Gastroesophageal sphincter (tissue), 4 donors: ENCODE measurements at places on chromosomes 6 and 20. TPM values are rescaled to one million over a fixed set of nuclear protein-coding genes. Genes with fewer than 3 reads are reported as not detected.

UBE2C gene
- not detected for total RNA-seq

SPATA2 gene
- 4.8 TPM for total RNA-seq

TM9SF4 gene
- total RNA-seq = 21.4 TPM

RAB44 gene
- not detected for total RNA-seq

OPRL1 gene
- 0.50 TPM for total RNA-seq

PLG gene
- total RNA-seq = not detected

TMX4 gene
- 44.7 TPM for total RNA-seq

CLPSL2 gene
- not detected for total RNA-seq

GGT7 gene
- total RNA-seq = 14.9 TPM

- no peak for ATAC-seq
Measured at GRCh38 chr6:89385156-89385667, 26.9 kb downstream of the RRAGD start.

DNA sequence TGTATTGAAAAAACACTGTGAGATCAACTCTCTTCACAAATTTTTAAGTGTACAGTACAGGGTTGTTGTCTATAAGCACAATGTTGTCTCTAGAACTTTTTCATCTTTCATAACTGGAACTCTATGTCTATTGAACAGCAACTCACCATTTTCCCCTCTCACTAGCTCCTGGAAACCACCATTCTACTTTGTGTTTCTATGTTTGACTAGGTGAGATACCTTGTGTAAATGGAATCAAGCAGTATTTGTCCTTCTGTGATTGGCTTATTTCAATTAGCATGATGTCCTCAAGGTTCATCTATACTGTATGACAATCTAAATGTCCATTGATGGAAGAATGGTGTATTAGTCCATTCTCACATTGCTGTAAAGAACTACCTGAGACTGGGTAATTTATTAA is 210.1 kb upstream of the FUT9 start:
- no peak for ATAC-seq

DNA sequence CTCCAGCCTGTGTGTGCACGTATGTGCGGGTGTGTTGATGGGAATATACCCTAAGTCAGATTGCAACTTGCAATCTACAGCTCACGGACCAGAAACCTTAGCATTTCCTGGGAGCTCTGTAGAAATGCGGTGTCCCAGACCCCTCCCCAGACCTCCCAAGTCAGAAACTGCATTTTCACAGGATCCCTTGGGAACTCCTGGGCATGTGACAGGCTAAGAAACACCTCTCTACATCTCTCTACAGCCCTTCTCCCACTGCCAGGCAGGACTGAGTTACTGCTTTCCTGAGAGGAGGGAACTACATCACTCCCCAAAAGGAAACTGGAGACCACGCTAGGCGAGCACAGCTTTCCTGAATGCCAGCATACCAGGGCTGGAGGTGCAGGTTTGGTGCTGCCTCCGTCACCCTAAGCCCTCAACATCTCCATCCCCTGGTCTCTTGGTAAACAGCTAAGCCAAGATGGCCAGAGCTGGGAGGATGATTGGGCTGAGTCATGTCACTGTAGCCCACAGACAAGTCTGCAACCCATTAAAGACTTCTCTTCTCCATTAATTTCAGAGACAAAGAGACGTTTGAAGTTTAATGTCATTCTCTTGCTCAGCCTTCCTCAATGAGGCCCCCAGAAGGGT is 194.4 kb downstream of the BMP7 start:
- no peak for ATAC-seq

DNA sequence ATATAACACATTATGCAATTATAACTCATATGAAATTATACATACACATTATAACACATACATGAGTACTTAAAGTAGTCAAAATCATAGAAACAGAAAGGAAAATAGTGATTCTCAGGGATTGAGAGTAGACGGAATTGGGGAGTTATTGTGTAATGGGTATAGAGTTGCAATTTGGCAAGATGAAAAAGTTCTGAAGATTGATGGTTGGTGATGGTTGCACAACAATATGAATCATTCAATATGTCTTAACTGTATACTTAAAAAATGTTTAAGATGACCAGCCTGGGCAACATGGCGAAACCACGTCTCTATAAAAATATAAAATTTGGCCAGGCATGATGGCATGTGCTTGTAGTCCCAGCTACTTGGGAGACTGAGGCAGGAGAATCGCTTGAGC is 372.7 kb downstream of the CDKAL1 start:
- ATAC-seq = no peak

DNA sequence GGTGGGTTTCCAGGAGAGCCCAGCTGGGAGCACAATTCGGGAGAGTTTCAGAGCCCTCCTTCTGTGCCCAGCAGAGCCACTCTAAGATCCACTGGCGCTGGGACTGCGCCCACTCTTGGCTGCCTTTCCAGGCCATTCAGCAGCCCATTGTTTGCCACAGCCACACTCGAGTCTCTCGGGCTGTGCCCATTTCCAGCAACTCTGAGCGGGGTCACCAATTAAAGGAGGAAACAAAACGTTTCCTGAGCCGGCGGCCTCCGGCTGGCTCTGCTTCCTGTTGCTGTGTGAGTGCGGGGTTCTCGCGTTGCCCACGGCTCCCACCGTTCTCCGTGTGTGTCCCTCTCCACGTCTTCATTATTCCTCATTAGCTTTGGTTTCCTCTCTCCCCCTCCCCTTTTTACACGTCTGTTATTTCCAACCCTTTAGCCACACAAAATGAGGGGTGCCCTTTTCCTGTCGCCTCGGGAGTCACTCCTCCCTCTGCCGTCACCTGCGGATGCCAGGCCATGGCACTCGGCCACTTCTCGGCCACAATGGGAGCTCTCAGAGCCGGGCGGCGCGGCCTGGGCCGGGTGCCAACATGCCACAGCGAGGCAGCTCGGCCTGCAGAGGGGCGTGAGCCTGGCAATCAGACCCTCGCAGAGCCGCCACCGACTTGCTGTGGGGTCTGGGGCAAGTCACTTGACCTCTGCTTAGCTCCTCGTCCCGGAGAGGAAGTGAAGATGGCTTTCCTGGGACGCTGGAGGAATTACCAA is 94.3 kb upstream of the NKX2-2 start:
- no peak for ATAC-seq

- no peak for ATAC-seq
Measured at GRCh38 chr6:157659536-157660271, 163.3 kb upstream of the SNX9 start.

GRCh38 chr20:15440049-15440820 is 1102.8 kb upstream of the FLRT3 start:
- no peak for ATAC-seq

- peak; percentile 31 for ATAC-seq
Measured at GRCh38 chr20:5150226-5151076, 23.6 kb downstream of the CDS2 start.

DNA sequence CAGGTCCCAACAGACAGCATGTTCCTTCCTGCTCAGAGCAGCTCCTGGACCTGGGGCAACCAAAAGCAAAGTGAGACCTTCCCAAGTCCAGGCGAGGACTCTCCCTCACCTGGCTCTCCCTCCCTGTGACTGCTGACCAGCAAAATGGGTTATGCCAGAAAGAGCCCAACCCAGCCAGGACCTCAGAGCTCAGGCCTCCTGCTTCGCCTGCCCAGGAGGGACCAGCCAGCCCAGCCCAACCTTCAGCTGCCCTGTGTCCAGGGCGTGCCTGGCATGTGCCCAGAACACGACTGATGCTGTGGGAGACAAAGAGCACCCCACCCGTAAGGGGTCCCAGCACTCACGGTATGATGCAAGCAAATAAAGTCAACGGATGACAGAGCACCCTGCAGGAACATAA is 74.0 kb upstream of the CST7 start:
- no peak for ATAC-seq

DNA sequence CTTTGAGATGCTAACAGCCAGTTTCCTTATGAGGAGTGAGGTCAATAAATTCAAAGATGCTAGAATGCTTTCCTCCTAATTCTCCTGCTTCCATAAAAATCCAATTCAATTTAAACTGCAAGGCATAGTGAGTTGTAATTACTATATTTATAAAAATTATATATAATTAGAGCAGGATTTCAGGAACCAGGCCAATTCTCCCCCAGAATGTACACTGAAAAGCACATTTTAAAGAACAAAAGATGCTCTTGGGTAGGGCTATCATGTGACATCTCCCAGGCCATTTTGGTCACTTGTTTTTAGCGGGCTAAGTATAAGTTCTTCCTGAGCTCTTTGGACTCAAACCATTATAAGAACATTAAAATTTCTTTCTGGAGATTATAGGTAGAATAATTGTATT is 195.7 kb upstream of the KCNG1 start:
- ATAC-seq = no peak

DNA sequence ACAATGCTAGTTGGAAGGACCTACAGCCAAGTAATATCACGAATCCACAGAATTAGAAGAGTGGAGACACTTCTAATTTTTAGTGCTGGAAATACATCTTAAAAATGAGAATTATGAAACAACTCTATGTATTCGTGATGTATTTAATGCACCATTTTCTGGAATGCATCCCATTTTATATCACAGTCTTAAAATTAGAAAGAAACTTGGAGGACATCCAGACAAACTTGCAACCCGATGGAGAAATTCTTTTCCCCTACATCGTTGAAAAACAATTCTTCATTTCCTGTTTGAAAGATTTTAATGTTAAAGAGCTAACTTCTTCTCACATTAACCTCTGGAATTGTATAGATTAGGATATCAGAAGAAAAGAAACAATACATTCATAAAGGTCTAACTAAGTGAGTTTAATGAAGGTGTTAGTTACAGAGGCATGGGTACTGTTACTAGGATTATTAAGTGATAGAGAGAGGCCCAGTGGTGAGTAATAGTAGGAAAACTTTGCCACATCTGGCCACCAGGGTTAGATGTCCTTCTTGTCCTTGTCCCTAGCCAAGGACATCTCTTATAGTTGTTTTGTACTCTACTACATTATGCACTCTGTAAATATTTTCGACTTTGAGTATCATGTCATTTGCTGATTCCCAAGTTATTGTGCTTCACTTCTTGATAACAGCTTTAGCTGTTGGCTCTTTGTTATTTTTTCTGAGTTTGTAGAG is 502.4 kb upstream of the PTCHD4 start:
- no peak for ATAC-seq

- no peak for ATAC-seq
Measured at GRCh38 chr20:32332614-32333013, 25.5 kb upstream of the ASXL1 start.

GRCh38 chr6:91453224-91453878 is 866.5 kb upstream of the MAP3K7 start:
- ATAC-seq = no peak

DNA sequence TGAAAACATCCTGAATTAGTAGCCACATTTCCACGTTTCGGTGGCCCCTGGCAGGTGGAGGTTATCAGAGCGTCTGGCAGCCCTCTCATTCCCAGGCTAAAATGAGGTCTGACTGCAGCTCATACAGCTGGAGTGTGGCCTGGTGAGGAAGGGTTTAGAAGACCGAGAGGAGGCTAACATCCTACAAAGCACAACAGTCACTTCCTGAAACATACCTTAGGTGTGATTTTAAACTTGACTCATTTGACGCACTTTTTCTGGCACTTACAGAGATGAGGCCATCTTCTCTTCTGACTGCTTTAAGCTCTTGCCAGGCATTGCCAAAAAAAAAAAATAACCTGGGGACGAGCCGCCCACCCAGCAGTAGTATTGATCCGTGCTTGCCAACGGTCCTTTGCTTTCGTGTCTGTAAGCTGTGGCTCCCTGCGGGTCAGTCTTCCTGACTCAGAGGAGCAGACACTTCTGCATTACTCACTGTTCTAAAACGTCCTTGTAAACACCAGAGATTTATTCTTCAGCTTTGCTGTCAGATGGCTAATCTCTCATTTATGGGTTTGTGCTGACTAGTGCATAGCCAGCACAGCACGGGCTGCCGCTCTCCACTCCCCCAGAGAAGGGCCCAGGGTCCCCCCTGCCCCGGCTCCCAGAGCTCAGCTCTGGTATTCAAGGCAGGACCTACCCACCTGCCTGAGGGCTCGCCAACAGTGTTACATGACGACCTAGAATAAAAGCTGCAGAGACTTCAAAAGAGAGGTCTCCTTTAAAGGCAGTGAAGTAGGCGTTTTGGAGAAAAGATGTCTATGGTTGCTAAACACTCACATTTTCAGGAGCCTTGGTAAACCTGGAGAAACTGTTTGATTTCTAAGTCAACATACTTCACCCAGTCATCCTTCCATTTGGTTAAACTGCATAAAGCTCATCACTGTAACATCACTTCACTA is 78.5 kb upstream of the FRMD1 start:
- peak; percentile 53 for ATAC-seq

GRCh38 chr6:115220551-115221159 is 840.0 kb downstream of the FRK start:
- no peak for ATAC-seq

- no peak for ATAC-seq
Measured at GRCh38 chr6:30100585-30101443, 12.1 kb downstream of the TRIM31 start.

DNA sequence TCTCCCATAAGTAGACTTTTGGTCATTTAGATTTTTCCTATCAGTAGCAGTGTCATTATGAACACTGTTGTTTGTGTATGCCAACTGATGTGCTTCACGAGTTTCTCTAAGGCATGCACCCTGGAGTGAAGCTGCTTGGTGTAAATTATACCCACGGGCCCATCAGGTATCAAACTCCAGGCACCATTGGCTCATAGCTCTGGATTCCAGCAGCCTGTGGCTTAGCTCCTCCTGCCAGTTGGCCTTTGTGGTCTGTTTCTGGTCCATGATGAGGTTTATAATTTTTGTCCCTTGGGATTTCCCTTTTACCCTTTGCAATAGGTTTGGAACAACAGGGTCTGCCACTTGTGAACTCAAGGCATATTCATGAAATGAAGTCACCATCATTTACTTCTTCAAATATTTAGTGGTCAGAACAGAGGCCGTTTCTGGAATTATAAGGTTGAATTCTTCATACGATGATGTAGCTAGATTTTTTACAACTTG is 350.5 kb downstream of the PRL start:
- ATAC-seq = no peak

GRCh38 chr6:43355862-43356590 is 13.4 kb downstream of the ZNF318 start:
- ATAC-seq = no peak

- ATAC-seq = no peak
Measured at GRCh38 chr6:47595785-47596184, 102.6 kb upstream of the ADGRF4 start.

DNA sequence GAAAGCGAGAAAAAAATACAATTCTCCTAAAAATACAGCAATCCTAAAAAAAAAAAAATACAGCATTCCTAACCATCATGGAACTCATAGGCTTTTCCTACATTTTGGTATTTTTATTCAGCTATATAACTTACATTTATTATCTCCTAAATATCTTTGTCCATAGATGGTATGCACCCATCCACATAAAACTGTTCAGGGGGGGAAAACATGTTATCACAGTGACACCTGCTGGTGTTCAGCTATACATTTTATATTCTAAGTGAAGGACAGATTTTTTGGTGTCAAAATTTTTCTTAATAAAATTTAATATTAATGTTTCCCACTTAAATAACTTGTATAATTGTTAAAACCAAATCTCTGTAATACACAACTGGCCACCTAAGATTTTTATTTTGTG is 58.0 kb downstream of the BLOC1S5 start:
- no peak for ATAC-seq

GRCh38 chr6:21323577-21323976 is 270.0 kb upstream of the SOX4 start:
- ATAC-seq = no peak

GRCh38 chr6:105493736-105494135 is 90.9 kb upstream of the PREP start:
- ATAC-seq = no peak
